ENCODE measurements at places on chromosomes 12 and 14.

GRCh38 chr14:22482085-22482694 is 106.8 kb downstream of the DAD1 start:
- DNase-seq, result no peak

DNA sequence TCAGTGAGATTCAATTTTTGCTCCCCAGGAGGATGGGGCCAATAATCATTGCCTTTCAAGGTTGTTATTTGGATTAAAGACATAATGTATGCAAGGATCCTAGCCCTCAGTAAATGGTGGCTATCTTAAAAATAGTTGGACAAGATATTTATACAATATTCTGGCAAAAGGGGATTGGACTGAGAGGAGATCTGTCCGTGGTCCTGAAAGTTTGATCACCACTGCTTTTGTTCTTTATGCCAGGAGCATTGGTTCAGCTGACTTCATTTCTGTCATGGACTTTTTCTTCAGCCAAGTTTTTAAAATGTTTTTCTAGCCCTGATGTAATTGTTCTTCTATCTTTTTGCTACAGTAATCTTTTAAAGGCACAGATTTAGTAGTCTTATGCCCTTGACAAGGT is 70.2 kb upstream of the TCL1A start:
- no peak for DNase-seq

GRCh38 chr12:124736115-124737039 is 127.3 kb downstream of the SCARB1 start:
- no peak for DNase-seq

DNA sequence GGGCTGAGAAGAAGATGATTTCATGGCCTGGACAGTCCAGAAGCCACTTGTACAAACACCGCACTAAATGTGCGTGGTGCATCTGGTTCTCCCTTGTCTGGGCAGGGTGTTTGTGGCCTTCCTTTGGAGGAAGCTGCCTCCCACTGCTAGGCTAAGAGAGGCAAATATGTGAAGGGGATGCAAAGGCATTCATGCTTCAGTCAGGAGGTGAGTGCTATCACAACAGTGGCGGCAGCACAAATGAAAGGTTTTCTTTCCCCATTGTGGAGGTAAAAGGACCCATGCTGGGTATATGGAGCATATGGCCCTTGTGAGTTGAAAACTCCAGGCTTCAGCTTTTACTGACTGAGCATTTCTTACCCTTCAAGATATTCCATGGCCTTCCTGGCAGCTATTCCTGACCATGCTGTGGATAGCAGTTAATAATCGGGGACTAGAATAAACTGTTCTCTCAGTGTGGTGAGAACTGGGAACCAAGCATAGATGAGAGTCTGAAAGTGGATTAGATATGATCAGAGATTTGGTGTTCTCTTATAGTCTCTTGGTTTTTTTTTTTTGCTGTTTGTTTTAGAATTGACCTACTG is 69.9 kb downstream of the MYRFL start:
- no peak for DNase-seq

- no peak for DNase-seq
Measured at GRCh38 chr12:57134949-57135348, 6.7 kb downstream of the LRP1 start.

DNA sequence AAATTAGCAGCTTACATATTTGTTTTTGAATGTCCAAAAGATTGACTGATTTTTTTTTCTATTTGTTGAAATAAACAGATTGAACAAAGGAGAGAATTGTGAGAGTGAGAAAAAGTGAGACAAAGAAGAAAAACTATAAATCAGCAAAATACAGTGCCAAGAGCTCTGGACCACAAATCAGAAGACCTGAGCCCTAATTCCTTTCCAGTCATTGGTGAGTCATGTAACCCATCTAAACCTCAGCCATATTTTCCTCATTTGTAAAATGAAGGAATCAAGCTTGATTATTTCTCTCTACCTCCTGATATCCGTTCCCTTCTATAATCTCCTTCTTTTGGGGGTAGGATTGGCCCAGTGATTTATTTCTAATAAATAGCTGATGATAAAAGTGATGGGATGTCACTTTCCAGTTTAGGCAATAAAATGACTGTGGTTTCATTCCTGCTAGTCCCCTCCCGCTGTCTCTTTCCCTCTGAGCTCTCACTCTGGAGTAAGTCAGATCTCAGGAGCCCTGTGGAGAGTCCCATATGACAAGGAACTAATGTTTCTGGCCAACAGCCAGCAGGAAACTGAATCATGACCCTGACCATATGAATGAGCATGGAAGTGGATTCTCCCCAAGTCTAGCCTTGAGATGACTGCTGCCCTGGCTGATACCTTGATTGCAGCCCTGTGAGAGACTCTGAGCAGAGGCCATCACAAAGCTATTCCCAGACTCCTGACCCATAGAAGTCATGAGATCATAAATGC is 218.9 kb downstream of the ACSS3 start:
- no peak for DNase-seq

DNA sequence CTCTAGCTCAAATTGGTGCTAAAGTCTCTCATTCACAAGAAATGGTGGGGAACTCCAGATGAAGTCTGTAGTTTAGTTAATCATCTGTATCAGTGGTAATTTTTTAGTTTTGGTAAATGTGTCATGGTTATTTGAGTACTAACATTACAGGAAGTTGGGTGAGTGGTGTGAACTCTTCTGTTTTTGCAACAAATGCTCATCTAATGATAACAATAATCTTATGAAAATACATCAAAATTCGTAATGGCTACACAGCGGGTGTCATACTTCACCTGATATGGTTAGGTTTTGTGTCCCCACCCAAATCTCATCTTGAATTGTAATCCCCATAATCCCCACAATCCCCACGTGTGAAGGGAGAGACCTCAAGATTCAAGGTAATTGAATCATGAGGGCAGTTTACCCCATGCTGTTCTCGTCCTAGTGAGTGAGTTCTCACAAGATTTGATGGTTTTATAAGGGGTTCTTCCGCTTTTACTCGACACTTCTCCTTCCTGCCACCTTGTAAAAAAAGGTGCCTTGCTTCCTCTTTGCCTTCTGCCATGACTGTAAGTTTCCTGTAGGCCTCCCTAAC is 209.3 kb upstream of the FOXN3 start:
- no peak for DNase-seq

DNA sequence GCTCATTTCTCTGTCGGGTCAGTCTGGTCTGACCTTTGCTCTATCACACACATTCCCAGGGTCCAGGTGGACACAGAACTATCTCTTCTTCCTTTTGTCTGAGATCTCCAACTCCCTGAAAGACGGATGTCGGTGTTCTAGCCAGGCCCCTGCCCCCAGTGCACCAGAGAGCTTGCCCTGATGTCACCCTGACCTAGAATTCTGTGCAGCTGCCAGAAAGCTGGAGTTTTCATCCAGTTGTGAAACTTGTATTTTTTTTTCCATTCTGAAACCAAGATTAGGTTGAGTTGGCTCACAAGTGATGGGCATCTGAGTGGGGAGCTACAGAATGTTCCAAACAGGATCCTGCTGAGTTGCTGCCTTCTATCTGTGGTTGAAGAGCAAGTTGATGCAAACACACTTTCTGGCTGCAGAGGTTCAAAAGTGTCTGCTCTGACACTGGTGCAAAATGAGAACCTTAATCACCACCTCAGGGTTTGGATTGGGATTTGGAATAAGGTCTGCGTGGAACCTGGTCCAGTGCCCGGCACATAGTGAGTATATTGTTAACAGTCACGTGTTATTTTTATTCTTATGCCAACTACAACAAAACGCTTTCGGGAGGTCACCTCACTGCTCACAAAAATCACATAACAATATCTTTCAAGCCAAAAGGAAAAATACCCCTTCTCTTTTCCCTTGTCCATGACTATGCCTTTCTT is 211.5 kb downstream of the SLC15A4 start:
- DNase-seq, result no peak

DNA sequence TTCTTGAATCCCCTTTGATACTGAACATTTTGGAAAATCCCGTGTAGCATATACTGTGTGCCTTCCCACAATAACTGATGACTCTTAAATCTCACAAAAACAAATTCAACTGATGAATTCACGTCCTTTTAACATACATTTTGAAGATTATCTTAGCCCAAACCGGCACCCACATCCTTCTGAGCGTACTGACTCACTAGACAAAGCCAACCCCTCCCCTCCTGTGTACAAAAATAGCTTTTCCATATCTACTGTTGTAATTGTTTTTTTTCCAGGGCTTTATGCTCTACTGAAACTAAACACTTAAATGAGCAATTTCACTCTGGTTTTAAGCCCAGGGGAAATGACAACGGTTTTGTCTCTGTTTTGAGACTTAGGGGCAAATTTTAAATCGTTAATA is 109.4 kb upstream of the ATF7IP start:
- no peak for DNase-seq

GRCh38 chr12:119447126-119447525 is 112.6 kb downstream of the CCDC60 start:
- no peak for DNase-seq

GRCh38 chr12:113396828-113397496 is 6.7 kb downstream of the SDS start:
- DNase-seq, result no peak

DNA sequence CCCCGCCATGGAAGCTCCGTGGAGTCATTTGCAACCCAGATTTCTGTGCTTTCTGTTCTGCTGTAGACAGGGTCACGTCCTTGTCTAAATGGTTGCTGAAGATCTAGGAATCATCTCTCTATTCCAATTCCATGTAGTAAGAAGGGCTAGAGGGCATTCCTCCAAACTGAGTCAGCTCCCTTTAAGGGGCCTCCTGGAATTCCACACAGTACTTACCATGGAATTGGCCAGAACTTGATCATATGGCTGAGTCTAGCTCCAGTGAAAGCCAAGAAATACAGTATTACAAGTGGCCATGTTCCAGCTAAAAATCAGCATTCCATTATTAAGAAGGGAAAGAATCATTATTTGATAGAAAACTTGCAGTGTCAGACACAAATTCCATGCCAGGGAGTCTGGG is 171.9 kb downstream of the PRKCH start:
- no peak for DNase-seq

Measured in NCI-H774 (cell line).